ENCODE measurements at places on chromosomes 11 and 22.

- DNase-seq = no peak
Measured at GRCh38 chr11:1887451-1888346, 4.0 kb downstream of the PRR33 start.

DNA sequence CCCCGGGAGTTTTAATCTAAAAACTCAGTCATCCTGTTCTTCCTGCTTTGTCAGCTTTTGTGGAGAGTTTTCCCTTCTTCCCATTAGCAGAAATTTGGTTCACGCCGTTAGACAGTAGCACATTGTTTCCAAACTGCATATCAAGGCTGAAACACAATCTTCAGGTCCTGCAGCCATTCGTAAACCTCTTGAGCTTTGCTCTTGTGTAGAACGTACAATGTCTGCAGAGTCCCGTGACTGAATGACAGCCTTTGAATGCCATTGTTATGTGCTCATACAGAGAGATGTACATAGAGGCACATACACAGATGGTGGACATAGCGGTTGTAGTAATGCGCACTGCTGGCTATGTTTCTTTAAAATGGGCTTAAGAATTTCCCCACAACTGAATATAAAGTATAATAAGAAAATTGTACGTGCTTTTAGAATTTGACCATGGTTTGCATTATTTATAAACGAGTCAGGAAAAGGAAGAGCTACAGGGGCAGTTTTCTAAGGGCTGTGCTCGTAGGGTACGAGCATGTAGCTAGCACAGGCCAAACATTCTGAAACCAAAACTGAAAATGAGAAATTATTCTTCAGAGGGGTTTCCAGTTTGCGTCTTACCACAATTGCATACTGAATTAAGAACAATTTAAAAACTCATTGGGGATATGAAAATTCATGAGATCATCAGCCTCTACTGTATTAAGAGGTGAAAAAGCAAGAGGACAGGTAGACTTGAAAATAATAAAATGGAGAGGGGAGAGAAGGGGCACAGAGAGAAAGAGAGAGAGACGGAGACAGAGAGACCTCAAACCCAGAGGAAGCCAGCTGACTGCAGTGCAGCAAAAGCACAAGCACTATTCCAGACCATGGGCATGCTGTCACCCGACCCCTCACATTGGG lies 310.1 kb downstream of the CADM1 start:
- DNase-seq = no peak

GRCh38 chr11:71414645-71415044 lies 33.5 kb downstream of the DHCR7 start:
- no peak for DNase-seq

DNA sequence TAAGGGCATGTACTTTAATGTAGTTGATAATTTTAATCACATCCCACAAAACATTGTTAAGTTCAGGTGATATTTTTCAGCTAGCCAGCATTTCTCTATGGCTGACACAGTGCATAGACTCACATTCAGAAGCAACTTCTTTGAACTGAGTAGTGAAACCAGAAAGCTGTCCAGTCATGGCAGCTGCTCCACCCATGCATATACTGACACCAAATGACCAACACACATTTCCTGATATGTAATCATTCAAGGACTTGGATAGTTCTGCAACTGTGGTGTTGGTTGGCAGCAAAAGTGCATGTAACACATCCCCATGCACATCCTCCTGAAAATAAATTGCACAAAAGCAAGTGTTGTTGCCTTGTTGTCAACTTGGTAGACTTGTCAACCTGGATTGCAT lies 39.7 kb downstream of the CALCA start:
- no peak for DNase-seq

GRCh38 chr11:3817181-3817800 lies 8.9 kb downstream of the PGAP2 start:
- no peak for DNase-seq

GRCh38 chr11:76634886-76635285 lies 35.7 kb downstream of the LRRC32 start:
- no peak for DNase-seq

DNA sequence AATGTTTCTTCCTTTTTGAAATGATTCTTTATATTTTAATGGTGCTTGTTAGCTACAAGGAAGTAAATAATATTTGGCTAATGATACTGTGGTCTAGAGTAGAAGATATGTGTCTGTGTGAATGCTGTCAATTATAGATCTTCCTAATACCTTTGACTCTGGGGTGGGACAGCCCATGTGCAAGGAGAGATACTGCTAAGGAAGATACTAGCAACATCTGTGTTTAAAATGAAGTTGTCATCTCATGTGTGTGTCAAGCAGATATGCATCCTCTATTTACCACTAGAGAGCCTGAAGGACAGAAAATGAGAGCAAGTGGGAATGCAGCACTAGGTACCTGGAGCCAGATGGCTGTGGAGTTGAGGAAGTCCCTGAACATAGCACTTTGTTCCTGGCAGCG lies 34.1 kb downstream of the PPME1 start:
- DNase-seq = no peak

GRCh38 chr11:13336246-13336878 lies 58.8 kb downstream of the BMAL1 start:
- no peak for DNase-seq

- DNase-seq = no peak
Measured at GRCh38 chr11:8206251-8207079, 37.6 kb upstream of the RIC3 start.

DNA sequence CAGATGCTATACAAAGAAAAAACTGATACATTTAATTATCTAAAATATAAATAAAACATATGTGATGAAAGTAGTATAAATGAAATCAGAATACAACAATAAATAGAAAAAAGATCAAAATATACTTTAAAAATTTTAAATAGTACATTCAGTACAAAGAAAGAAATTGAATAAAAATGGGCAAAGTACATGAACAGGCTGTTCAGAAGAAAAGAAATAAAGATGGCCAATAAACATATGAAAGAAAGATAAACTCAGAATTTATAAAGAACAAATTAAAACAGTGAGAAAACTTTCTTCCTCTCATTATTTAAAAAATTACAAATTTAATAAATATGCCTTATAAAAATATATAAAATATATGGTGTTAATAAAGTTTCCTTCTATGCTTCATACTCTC lies 50.5 kb upstream of the AMOTL1 start:
- no peak for DNase-seq

DNA sequence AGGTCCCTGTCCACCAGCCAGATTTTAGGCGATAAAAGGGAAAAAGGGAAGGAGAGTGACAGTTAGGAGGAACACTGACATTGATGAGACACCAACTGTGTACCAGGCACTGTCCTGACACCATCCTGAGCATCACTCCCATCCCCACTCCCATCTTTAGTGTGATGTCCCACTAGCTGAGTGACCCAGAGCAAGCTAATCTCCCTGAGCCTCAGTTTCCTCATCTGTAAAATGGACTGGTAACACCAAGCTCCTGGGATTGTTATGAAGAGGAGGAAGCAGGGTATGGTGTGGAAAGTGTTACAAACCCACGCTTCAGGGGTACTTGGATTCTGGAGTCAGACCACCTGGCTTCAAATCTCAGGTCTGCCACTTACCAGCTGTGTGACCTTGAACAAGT lies 8.5 kb upstream of the P2RY6 start:
- DNase-seq = no peak

DNA sequence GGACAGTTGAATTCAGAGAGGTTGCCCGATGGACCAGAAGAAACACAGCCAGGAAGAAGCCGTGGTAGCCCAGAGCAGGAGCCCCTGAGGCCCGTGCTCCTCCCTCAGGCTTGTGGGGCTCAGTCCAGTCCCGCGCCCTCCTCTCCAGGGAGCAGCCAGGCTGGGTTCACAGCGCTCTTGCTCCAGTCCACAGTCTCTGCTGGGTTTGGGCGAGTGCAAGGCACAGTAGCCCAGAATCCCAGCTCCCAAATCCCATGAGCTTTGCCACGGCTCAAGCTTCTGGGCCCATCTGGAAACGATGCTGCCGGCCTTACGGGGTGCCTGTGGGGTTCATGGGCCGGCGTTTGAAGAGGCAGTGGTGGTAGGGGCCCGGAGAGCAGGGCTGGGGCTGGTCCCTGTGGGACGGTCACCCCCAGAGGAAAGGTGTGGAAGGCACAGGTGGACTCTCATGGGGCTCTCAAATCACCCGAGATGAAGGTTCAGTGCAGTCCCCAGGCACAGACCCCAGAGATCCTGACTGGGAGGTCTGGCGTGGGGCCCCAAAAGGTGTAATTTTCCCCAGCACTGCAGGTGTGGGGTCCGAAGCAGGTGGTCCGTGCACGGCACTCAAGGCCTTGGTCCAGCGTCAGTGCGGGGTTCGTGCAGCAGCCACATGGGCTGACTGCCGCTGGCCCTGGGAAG lies 30.6 kb upstream of the ATXN10 start:
- DNase-seq = no peak
